ENCODE measurements at places on chromosomes 1 and 21.
A peak's percentile ranks its signal among the peaks of the same experiment; 100 is the strongest.

- no peak for DNase-seq
Measured at GRCh38 chr1:194033646-194034045, 847.2 kb upstream of the B3GALT2 start.

DNA sequence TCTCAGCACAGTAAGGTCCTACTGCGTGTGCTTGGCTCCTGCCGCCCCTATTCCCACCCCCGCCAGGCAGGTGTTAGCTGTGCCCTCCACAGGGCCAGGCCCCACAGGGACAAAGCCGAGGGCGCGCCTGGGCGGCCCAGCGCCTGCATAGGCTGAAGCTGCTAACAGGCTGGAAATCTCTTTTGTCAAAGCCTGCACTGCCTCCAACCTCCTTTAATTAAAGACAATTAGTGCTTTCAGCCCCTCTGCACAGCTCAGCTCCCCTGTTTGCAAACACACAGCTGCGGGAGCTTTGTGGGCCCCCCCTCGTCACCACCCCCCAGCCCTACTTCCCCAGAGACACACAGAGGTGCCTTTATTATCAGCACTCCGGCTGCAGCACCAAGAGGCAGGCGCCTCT lies 95.9 kb downstream of the EPHB2 start:
- DNase-seq, result no peak

DNA sequence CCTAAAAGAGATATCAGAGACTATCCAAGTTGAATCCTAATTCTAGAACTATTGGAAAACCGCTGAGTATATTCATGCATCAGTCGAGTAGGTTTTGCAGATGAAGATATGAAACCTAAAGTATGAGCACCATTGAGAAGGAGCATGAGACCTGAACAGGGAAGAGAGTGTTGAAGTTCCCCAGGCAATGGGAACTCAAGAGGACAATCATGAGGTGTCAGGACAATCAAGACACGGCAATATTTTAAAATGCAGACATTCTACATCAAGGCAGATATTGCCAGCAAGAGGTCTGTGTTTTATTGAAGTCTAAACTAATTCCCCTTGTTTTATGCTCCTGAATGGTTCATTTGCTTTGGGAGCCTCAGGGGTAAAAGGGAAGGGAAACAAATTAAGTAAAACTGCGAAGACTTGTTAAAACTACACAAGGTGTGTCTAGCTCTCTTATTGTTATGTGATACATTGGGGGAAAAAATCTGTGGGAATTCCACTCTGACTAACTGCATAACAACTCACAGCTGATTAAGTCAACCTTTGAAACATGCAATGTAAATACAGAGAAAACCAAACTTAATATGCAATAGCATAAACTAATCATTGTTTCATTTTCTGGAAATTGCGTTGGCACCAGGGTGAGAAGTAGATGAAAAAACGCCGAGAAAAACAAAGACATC lies 347.9 kb upstream of the ADGRL2 start:
- no peak for DNase-seq

DNA sequence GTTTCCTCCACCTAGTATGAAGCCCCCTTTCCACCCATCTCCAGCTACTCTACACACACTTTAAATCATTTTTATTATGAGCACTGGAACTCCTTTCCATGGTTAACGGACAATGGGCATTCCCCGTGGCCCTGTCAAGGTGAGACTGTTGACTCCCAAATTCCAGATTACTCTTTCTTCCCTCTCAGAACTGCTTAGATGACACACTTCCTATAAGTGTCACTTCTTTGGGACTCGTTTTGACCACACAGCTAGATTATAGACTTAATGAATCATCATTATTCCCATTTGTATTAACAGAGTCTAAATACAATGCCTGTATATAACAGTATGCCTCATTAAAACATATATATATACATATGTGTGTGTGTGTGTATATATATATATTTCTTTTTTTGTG lies 215.1 kb downstream of the BRINP3 start:
- DNase-seq, result no peak

DNA sequence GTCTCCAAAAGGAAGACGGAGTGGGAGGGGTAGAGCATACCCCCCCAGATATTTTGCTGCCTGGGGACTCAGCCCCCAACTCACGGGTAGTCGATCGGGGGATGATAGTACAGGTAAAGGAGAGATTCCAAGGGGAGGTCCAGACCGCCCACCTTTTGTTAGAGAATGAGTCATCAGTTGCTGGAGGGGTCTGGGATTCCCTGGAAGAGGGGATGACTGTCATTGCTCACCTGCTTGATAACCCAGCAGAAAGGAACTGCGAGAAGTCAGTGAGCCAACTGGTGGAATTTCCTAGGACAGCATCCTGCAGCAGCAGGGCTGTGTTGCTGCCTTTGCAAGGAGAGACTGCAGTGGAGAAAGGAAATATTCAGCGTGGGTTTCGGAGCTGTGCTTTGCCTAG lies 64.4 kb downstream of the MACF1 start:
- DNase-seq, result no peak

GRCh38 chr21:34619841-34620665 lies 5.1 kb upstream of the RCAN1 start:
- DNase-seq, result peak; percentile 35

- DNase-seq, result no peak
Measured at GRCh38 chr1:182331387-182331786, 60.2 kb downstream of the GLUL start.

GRCh38 chr1:212471891-212472675 lies 39.4 kb downstream of the NENF start:
- no peak for DNase-seq

DNA sequence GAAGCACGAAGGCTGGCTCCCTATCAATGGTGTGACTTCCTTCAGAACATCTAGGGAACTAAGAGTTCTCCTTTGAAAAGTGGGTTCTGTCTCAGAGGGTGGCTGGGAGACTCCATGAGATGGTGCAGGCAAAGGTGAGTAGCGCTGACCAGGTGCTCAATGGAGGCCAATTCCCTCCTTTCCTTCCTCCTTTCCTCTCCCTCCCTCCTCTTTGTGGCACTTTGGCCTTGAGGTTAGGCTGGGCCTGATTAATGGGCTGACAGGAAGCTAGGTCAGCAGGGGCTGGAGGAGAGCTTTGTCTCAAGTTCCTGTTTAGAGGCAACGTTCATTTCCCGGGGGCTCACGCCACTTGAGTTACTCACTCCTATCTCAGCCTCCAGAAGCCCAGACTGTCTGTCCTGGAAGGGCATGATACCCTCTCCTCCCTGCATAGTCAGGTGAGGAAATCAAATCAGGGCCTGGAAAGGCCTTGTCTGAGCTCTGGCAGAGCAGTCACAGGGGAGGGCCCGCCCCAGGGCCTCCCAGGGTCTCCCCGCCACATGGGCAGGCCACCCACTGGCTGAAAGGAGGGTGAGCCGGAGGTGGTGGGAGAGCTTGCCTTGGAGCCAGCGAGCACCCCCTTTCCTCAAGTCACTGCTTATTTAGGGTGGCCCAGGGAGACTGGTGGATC lies 58.4 kb upstream of the SSBP3 start:
- DNase-seq, result no peak

GRCh38 chr1:222073307-222073995 lies 331.6 kb upstream of the DUSP10 start:
- DNase-seq, result no peak

DNA sequence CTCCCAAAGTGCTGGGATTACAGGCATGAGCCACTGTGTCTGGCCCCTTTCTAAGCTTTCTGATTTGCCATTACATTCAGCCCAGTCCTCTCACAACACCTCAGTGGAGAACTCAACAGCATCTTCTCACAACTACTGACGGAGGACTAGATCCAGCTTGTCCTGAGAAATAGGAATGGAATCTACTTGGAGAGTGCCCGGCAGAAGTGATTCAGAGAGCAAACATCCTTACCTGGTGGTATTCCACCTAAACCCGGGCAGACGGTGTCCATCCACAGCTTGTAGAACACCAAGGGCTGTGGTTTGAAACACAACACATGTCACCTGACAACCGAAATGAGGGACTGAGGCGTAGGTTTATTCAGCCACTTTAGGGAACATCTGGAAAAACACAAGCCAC lies 28.8 kb upstream of the CCSAP start:
- DNase-seq, result no peak

- peak; percentile 72 for DNase-seq
Measured at GRCh38 chr1:229674042-229674441, 48.0 kb downstream of the URB2 start.

GRCh38 chr1:48789903-48790302 lies 13.2 kb upstream of the BEND5 start:
- DNase-seq, result no peak

DNA sequence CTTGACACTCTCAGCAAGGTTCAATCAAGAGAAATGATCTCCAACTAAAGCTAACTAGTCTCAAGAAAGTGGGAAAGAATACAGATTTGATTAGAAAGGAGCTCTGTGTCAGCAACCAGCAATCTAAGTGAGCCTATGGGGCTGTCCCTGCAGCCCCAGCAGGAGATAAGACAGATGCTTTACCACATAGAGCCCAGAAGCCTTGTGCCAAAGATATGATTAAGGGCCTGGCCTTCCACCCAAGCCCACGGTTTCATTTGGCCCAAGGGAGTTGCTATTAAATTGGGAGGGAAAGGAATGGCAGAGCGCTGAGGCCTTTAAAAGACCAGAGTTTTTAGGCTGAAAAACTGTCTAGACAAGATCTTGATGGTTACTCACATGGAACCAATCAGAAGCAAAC lies 74.8 kb downstream of the HLCS start:
- DNase-seq, result no peak

- DNase-seq, result no peak
Measured at GRCh38 chr1:227890451-227891222, 57.1 kb downstream of the WNT9A start.

DNA sequence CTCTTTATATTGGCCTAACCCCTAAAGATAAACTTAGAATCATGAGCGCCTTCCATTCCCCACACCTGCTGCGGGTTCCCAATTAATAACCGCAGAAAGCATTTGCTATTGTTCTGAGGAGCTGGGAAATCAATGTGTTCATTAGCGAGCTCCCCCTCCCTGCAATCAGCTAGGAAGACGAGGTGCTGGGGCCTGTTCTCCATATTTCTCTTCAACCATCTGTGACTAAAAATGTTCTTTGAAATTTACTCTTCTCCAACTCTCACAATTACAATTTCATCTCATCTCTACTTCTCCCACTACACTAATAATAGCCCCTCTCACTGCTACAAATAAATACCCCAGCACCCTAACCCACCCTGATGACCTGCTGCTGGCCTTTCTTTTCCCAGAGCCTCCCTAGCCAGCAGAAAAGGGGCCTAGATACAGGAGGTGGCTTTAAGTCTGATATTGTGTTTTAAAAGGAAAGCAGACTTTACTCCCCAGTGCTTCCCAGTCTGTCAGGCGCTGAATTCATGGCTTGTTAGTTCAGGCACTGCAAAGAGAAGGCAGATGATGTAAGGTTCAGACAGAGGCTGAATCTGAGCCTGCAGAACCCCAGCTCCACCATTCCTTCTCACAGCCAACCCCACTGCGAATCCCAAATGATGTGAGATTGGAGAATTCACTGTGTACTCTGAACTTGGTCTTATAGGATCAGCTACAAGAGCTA lies 477.5 kb upstream of the DAB1 start:
- no peak for DNase-seq

Data from thymus (tissue), 14 donors.